Stimulated activated CD8-positive, alpha-beta memory T cell treated with anti-CD3 and anti-CD28 coated beads, Interleukin-7, amount 100 ng/mL, for 48 hours (primary cell): ENCODE measurements at places on chromosomes 1 and 21.

DNA sequence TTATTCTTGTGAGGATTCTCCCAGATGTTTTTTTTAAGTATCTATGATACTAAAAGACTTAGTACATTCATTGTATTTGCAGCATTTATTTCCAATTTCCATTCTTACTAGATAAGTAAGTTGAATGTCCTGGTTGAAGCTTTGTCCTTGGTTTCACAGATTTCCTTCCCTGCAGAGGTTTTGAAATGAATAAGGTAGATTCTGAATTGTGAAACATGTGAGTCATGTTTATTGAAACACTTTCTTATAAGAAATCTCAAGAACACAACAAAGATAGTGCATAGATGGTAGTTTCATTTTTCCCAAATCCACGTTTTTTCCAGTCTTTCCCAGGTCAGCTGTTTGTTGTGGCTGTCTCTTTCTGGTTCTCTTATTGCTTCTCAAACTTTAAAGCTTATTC is 24.8 kb downstream of the GABPA start:
- DNase-seq = no peak

DNA sequence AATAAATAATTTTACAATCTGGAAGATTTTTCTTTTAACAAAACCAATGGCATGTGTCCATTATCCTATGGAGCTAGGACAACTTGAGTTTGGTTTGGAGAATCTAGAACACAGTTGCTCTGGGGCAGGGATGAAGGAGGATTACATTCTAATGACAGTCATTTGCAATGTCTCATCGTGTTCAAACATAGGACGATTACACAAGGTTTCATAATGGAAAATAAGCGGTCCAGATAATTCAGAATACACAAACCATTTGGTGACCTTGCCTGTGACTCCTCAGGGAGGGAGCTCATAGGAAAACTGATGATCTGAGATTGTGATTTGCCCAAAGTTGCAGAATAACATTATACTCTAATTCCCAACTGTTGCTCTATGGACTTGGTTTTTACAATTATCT is 27.6 kb upstream of the RGL1 start:
- no peak for DNase-seq

DNA sequence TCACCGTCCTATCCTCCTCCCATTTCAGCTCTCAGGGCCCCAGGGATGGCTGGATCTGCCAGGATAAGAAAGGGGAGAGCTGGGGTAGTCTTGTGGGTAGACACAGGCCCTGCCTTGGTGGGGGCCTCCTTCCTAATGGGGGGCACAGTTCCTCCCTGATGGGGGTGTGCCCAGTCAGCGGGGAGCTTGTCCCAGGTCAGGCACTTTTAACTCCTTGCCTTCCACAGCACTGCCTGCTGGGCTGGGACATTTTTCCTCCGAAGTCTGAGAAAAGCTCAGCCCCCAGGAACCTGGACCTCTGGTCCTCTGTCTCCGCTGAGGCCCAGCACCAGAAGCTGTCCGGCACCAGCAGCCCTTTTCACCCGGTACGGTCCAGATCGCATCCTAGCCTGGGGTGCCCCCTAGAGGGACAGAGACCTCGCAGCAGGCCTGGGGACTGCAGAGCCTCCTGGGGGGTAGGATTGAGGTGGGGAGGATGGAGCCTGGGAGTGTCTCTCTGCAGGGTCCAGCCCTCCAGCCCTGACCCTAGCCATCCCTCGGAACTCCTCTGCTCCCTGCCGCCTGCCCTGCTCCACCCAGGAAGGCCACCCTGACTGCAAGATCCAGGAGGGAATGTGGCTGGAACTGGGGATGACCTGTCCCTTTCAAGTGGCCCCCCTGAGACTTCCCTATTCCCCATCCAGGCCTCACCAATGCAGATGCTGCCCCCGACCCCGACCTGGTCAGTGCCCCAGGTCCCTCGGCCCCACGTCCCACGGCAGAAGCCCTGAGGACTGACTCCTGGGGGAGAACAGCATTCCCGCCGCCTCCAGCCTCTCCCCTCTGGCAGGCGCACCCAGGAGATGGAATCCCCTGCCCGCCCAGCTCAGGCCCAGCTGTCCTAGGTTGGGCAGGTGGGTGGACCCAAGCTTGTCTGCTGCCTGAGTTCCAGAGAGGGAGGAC is 12.0 kb downstream of the MIIP start:
- no peak for DNase-seq

DNA sequence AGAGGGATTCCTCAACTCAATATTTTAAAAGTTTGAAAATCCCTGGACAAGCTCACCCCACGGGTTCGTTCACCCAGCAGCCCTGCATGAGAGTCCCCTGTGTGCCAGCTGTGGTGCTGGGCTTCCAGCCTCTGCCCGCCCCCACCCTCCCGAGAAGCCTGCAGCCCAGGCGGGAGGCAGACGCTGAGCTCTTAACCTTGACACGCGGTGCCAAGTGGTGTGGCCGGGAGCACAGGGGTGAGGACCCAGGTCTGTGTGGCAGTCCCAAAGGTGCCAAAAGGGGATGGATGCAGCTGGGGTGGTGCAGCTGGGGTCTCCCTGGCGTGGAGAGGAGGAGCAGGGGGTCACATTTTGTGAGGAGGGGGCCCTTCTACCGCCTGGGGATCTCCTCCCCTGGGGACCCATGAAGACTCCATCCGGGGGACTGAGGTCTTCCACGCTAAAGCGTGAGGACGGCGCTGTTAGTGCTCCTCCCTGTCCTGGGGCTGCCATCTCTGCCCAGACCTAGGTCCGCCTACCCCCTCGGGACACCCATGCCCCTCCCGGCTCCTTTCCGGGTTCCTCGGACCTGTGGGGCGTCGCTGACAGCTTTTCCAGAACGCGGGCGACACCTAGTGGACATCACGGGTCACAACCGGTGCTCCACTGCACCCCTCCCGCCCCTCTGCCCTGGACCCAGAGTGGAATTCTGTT is 12.9 kb downstream of the PLA2G2F start:
- peak; percentile 53 for DNase-seq

GRCh38 chr1:151058692-151059091 is 730 bp downstream of the CDC42SE1 start:
- DNase-seq = no peak

- DNase-seq = no peak
Observed at GRCh38 chr1:170727963-170728362, 64.0 kb downstream of the PRRX1 start.

GRCh38 chr1:118334506-118334905 is 149.5 kb upstream of the SPAG17 start:
- no peak for DNase-seq

GRCh38 chr1:220879509-220880361 is 492 bp downstream of the HLX start:
- no peak for DNase-seq

- no peak for DNase-seq
Observed at GRCh38 chr1:119079881-119080280, 60.6 kb downstream of the WARS2 start.

DNA sequence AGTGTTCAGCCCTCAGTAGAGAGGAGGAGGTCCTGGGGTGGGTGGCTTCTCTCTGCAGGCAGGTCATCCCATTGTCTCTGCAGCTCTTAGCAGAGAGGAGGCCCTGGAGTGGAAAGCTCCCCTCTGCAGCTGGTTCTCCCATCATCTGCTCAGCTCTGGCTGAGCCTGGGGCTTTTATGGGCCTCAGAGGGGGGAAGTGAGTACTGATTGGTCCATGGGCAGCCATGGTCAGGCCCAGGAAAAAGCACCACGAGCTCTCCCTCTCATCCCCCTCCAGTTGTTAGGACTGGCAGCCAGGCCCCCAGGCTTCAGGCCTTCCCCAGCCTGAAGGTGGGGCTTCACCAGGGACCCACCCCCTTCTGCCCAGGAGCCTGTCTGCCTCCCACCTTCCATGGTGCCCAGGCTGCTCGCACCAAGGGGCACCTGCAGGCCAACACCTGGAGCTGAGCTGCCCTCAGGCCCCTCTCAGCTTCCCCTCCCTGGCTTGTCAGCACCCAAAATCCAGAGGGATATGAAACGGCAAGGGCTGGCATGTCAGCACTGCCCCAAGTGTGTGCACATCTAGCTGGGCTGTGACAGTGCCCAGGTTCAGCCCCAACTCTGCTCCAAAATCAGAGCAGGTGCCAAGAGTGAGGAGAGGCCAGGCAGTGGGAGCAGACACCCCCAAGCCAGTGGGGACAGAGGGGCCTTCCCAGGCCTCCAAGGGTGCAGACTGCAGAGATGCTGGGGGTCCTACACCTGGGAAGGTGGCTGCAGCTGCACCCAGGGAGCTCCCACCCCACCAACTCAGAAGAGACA is 449.0 kb downstream of the MATN1 start:
- DNase-seq = no peak

DNA sequence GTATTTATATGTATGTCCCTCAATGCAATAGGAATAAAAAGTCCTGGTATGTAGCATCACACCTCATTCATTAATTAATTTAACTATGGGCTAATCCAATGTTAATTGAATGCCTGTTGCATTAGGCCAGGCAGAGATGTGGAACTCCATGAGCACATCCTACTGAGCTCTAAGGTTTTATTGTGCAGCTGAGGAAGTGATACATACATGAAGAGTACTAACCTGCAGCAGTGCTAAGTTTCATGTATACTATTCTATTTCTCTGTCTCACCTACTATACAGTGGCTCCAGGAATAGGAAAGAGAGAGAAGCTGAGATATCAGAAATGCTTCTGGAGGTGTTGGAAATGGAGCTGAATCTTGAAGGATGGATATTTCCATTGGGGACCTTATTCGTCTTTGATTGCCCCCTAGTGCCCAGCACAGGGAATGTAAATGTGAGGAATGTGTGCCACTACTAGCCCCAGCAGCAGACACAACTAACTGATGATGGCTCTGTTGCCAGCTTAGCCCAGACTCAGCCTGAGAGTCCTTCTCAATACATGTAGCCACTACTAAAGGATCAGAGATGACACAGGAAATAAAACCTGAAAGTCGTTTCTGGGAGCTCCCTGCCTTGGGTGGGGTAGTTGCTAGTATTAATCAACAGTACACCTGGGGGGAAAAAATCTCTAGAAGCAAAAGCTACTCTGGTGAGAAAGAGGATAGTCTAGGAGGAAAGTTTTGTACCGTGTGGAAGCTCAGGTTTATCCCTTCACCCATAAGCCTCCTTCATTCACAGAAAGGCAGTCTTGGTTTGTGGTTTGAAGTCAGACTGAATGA is 173.3 kb upstream of the FOXD3 start:
- no peak for DNase-seq

DNA sequence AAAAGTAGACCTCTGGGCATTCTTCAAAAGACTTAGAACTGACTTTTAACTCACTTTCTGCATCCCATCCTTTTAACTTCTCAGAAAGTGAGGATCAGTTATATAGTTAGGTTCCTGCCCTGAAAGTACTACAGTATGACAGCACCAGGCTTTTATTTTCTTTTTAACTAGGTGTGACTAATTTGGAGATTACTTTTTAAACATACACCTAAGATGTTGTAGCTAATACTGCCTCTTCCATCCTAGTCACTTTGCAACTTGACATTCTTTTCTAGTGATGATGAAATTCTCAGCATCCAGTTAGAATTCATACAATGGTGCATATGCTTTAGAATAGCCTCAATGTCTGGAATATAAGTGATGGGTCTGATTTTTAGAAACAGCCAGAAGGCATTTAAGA is 24.6 kb downstream of the RUNX1 start:
- DNase-seq = no peak

GRCh38 chr1:85372683-85373377 is 92.1 kb downstream of the DDAH1 start:
- DNase-seq = no peak

DNA sequence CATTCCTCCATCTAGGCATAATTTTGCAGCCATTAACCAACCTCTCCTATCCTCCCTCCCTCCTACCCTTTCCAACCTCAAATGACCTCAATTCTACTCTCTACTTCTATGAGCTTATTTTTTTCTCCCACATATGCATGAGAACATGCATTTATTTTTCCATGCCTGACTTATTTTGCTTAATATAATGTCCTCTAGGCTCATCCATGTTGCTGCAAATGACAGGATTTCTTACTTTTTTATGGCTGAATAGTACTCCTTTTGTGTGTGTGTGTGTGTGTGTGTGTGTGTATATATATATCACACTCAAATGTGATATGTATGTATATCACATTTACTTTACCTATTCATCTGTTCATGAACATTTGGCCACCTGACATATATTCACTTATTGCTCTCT is 339.4 kb downstream of the SIPA1L2 start:
- no peak for DNase-seq

- no peak for DNase-seq
Observed at GRCh38 chr1:233261206-233261605, 34.3 kb downstream of the PCNX2 start.
